ENCODE measurements at places on chromosomes 1 and 21.

- DNase-seq, result no peak
Observed at GRCh38 chr1:207747627-207748492, 4.0 kb upstream of the CD46 start.

GRCh38 chr1:225654277-225654597 lies 1.3 kb upstream of the ENAH start:
- no peak for DNase-seq

GRCh38 chr1:109069294-109069693 lies 6.5 kb downstream of the TAF13 start:
- no peak for DNase-seq

DNA sequence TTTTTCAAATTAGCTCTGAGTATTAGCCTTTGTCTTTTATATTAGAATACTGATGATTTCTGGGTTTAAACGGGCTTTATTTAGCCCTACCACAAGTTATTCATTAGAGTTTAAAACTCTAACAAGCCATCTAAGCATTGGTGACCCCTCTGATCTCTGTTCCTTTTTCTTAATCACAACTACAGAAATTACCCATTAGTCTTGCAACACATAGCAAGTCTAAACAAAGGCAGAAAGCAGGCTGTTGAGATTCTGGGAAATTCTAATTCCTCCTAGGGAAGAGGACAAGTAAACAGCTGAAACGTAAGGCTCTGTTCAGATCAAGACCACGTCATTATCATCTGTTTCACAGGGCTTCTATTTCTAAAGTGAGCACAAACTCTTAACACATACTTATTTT lies 491.2 kb upstream of the ZRANB2 start:
- no peak for DNase-seq

- peak; percentile 87 for DNase-seq
Observed at GRCh38 chr21:32411350-32412161, 950 bp upstream of the EVA1C start.
